NCI-H446 (cell line): ENCODE measurements at places on chromosomes 16 and 17.

DNA sequence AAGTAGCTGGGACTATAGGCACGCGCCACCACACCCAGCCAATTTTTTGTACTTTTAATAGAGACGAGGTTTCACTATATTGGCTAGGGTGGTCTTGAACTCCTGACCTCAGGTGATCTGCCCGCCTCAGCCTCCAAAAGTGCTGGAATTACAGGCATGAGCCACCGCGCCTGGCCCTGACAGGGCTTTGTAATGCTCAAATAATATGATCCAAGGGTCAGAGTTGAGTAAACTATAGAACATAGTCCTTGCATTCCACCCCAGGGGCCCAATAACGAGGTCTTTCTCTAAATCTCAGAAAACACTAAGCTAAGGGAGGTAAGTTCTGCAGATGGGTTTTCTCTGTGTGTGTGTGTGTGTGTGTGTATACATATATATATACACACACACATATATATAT is 5.8 kb upstream of the MEOX1 start:
- DNase-seq = no peak

DNA sequence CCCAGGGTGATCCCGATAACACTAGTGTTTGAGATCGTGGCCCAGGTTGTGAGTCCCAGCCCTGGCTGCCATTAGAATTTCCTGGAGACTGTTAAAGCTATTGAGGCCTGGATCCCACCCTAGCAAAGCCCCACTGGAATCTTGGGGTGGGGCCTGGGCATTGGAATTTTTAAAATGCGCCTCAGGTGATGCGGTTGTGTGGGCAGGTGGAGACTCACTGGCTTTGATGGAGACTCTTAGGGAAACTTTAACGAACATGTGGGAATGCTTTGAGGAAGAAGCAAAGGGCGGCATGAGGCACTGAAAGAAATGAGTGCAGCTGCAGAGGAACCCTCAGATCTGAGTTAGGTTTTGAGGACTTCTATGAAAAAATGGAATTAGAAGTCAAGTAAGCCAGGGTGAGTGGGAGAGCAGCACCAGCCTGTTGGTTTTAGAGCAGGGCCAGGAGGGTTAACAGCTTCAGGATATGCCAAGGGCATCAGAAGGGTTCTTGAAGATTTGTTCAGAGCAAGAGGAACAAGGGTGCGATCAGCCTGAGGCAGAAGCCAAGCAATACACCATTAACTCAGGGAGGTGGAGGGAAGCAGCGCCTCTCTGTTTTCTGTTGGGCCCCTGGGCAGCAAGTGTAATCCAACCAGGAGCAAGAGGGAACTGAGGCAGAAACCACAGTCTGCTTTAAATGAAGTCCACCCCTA is 42.5 kb downstream of the KSR1 start:
- DNase-seq = no peak

- DNase-seq = no peak
Observed at GRCh38 chr17:3846437-3847164, 555 bp upstream of the NCBP3 start.

GRCh38 chr17:73348018-73348828 is 36.4 kb upstream of the CDC42EP4 start:
- no peak for DNase-seq

DNA sequence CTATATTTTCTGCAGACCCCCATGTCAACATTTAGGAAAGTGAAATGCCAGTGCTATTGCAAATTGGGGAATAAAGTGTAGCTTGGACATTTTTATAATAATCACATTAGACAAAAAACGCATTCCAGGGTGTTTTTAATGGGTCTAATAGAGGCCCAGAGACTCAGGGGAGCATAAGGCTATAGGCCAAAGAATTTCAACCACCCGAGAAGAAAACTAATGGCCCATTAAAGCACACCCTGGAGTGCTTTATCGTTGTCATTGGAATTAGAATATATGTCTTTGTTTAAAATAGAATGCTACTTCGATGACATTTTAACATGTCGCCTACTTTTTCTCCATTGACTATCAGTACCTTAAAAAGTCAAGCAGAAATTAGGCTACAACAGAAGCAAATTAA is 414.1 kb upstream of the CDH8 start:
- DNase-seq = no peak

DNA sequence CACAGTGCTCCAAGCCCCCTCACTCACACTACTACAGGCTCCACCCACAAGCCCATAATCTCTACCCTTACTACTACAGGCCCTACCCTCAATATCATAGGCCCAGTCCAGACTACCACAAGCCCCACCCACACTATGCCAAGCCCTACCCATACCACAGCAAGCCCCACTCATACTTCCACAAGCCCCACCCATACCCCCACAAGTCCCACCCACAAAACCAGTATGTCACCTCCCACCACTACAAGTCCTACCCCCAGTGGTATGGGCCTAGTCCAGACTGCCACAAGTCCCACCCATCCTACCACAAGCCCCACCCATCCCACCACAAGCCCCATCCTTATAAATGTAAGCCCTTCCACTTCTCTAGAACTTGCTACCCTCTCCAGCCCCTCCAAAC is 13.8 kb downstream of the RIPOR1 start:
- DNase-seq = no peak

- DNase-seq = no peak
Observed at GRCh38 chr16:48232493-48233040, 11.5 kb upstream of the LONP2 start.

GRCh38 chr17:31413081-31413799 is 21.8 kb downstream of the RAB11FIP4 start:
- DNase-seq = no peak

DNA sequence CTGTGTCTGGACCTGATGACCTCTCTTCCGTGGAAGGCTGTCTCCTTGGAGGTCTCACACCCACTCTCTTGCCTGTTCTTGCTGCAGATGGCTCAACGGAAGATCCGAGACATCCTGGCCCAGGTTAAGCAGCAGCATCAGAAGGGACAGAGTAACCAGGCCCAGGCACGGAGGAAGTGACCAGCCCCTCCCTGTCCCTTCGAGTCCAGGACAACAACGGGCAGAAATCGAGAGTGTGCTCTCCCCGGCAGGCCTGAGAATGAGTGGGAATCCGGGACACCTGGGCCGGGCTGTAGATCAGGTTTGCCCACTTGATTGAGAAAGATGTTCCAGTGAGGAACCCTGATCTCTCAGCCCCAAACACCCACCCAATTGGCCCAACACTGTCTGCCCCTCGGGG is 52.1 kb downstream of the IGF2BP1 start:
- no peak for DNase-seq

- peak; percentile 80 for DNase-seq
Observed at GRCh38 chr16:72848759-72849664, 198.9 kb downstream of the ZFHX3 start.

- no peak for DNase-seq
Observed at GRCh38 chr17:7435676-7436555, 681 bp downstream of the TMEM102 start.

GRCh38 chr16:56450275-56450985 is 702 bp downstream of the NUDT21 start:
- DNase-seq = peak; percentile 2

DNA sequence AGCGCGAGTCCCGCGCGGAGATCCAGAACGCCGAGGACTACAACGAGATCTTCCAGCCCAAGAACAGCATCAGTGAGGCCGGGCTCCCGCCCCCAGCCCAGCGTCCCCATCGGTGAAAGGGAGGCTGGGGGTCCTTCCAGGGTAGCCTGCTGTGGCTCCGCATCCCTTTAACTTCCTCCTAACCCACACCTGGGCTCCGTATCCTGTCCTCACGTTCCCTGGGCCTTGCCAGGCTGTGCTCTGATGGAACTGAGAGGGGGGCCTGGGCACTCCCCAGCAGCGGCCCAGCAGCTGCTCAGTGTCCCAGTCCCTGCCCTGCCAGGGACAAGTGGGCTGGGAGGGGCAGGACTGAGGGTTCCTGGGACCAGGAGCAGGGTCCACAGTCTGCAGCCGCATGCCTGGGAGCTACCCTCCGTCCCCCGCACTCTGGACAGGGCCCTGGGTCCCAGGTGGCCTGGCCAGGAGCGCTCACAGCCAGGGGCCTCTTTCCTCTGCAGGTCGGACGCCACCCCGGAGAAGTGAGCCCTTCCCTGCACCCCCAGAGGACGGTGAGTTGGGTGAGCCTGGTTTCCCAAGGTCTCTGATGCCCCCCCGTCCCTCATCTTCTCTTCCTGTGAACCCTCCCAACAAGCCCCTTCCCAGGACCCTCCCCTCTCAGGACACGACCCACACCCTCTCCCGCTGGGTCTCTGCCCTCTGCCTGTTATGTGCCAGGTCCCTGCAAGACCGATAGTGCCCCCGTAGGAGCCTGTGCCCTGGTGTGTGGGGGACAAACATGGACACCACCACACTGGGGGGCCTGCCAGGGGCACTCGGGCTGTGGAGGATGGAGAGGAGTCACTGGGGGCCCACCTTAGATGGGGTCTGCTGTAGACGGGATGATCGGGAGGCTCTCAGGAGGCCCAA is 18.1 kb downstream of the KATNB1 start:
- DNase-seq = no peak

DNA sequence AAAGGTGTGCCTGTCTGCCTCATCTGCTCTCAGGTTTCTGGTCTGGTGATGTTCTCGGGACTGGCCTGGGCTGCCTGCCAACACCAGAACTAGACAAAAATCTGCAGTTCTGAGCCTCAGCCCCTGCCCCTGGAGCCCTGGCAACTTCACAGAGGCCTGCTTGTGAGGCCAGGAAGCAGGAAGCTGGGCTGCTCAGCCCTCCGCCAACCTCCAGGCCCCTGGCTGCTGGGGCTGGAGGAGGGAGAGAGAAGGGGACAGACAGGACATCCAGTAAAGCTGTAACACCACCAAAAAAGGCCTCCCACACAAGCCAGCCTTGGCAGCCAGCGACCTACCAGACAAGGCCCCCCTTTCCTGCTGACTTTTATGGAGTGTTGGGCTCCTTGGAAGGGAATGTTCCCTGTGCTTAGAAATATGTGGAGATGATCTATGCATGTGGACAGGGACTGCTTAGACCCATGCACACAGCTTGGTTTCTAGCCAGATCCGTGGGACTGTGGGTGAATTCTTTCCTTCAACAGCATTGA is 157.6 kb downstream of the XYLT1 start:
- no peak for DNase-seq

GRCh38 chr17:42673266-42673884 is 3.4 kb downstream of the PLEKHH3 start:
- no peak for DNase-seq

DNA sequence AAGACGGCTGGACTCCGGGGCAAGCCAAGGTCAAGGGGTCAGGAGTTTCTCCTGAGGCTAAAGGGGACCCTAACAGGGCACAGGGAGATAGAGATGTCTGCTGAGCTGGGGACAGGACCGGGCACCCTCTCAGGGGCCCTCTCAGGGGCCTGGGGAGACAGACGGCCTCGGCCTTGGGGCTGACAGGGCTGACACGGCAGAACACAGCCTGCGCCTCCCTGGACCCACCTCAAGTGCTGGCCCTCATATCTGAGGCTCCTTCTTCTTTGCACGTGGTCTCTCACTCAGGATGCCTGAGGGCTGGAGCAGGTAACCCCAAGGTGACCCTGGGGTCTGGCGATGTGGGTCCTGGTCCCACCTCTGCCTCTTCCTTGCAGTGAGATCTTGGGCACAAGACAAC is 186.9 kb upstream of the TNRC6C start:
- no peak for DNase-seq

- no peak for DNase-seq
Observed at GRCh38 chr17:50093246-50093645, 1.9 kb upstream of the PDK2 start.

DNA sequence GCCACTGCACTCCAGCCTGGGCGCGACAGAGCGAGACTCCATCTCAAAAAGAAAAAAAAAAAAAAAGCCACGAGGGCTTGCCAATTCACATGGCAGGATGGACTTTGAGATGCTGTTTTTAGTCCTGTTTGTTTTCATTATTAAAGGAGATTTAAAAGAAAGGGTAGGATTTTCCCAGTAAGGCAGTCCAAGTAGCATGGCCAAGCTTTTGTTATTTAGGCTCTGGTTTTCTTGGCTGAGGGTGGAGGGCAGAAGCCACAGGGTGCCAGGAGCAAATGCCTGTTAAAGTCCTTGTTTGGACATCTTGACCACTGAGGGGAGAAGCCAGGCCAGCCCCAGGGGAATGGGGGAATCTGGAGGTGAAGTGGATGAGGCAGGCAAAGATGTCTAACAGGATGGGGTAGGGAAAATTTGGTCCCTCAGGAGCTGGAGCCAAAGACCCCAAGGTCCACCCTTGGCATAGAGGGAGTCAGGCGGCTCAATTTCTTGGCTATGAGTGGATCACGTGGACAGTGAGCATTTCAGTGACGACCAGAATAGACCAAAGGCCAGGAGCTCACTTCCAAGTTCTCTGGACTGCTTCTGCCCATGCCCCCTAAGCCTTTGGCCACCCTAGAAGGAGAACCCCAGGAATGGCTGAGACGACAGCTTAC is 20.8 kb upstream of the PLLP start:
- no peak for DNase-seq

DNA sequence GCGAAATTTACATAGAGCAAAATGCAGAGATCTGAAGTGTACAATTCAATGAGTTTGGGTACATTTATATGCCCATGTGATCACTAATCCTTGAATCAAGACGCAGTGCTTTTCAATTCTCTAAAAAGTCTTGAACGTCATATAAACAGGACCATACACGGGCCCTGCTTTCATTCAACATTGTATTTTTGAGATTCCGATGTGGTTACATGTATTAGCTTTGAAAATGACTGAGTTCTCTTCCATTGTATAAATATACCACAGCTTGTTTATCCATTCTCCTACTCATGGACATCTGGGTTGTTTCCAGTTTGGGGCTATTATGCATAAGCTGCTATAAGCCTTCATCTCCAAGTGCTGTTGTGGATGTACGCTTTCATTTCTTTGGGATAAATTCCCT is 45.5 kb downstream of the ZCCHC14 start:
- no peak for DNase-seq

- no peak for DNase-seq
Observed at GRCh38 chr17:44556166-44556831, 985 bp upstream of the FZD2 start.

- DNase-seq = no peak
Observed at GRCh38 chr16:85571813-85572619, 41.1 kb upstream of the GSE1 start.

- no peak for DNase-seq
Observed at GRCh38 chr17:43767713-43768059, 9.1 kb upstream of the SOST start.

GRCh38 chr17:16905593-16906191 is 66.2 kb downstream of the TNFRSF13B start:
- no peak for DNase-seq

- DNase-seq = peak; percentile 45
Observed at GRCh38 chr17:32258383-32259140, 7.1 kb upstream of the RHBDL3 start.

DNA sequence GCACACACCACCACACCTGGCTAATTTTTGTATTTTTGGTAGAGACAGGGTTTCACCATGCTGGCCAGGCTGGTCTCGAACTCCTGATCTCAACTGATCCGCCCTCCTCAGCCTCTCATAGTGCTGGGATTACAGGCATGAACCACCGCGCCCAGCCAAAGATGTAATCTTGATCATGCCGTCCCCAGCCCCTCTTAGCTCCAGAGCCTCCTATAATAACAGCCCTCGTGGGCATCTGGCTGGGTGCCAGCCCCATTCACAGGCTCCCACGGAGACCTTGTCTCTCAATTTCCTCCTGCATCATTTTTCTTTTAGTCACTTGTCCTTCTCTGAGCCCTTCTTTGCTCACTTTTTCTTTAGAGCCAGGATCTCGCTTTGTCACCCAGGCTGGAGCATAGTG is 94.2 kb downstream of the KATNIP start:
- DNase-seq = no peak
